H1 (cell line): ENCODE measurements at places on chromosomes 1 and 21. TPM values are rescaled to one million over a fixed set of nuclear protein-coding genes. Genes with fewer than 3 reads are reported as not detected.

DNA sequence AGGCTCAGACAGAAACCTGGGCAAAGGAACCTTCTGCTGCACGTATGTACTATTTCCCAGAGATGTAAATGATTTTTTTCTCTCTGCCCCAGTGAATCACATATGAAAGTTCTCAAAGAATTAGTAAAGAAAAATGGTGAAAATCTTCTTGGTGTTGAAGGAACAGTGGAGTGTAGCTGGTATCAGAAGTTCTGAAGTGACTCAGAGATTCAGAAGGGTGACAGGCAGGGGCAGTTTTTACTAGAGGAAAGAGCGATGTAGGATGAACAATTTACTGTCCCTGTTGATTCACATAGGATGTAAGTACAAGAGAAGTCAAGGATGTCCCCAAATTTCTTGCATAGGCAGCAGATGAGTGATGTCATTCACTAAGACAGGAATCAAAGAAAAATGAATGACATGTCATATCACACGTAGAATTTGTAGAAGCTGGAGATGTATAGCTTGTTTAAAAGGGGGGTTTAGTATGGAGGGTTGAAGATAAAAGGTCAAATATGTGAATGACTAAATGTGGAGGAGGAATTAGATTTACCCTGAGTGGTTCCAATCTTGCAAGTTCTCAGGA lies 26.4 kb downstream of the WLS start:
- no peak overlapping the region for H3K27ac ChIP-seq
- no peaks in the 10 kb centered on the region for H3K27me3 ChIP-seq
- no peak overlapping the region for H3K4me3 ChIP-seq
- no peaks in the 10 kb centered on the region for H3K4me1 ChIP-seq
- H3K36me3 ChIP-seq: no peaks in the 10 kb centered on the region

SH2D5 gene
- total RNA-seq: 18.3 and 18.4 TPM in 2 replicates

TSPAN2 gene
- 13.0 and 14.2 TPM in 2 replicates for total RNA-seq

GRCh38 chr1:33338048-33338439 lies 17.1 kb upstream of the A3GALT2 start:
- H3K4me1 ChIP-seq: peaks cover 31% of the 10 kb centered on the region
- no peak overlapping the region; the same call in 1 of the 2 replicates for H3K4me3 ChIP-seq
- H3K36me3 ChIP-seq: no peaks in the 10 kb centered on the region
- no peak for DNase-seq
- H3K27me3 ChIP-seq: no peaks in the 10 kb centered on the region

GRCh38 chr1:233677690-233678354 lies 63.9 kb downstream of the KCNK1 start:
- H3K4me1 ChIP-seq: peaks cover 5% of the 10 kb centered on the region
- H3K4me3 ChIP-seq: no peak overlapping the region
- H3K27me3 ChIP-seq: no peaks in the 10 kb centered on the region
- H3K27ac ChIP-seq: no peak overlapping the region

DNA sequence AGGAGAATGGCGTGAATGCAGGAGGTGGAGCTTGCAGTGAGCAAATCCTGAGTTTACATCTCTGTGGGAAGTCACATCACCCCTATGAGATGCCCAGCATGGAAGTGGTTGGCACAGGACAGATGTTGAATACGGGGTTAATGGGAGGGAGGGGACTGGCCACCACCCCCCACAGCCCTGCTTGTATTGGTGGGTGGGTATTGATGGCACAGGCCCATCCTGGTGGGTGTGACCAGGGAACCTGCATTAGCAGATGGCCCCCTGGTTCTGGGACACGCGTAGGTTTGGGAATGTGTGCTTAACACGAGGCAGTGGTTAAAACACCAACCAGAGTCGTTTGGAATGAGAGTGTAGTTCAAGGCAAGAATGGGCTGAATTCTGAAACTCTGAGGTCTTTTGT lies 117.9 kb downstream of the PRDM2 start:
- H3K4me1 ChIP-seq: no peaks in the 10 kb centered on the region
- H3K27ac ChIP-seq: no peak overlapping the region
- no peak overlapping the region for H3K4me3 ChIP-seq
- no peak for DNase-seq
- no peaks in the 10 kb centered on the region for H3K27me3 ChIP-seq

GRCh38 chr1:207825409-207825695 lies 73.5 kb downstream of the CD46 start:
- H3K4me1 ChIP-seq: no peaks in the 10 kb centered on the region; the same call in 1 of the 2 replicates
- no peak for DNase-seq
- H3K27ac ChIP-seq: no peak overlapping the region
- H3K36me3 ChIP-seq: no peaks in the 10 kb centered on the region

DNA sequence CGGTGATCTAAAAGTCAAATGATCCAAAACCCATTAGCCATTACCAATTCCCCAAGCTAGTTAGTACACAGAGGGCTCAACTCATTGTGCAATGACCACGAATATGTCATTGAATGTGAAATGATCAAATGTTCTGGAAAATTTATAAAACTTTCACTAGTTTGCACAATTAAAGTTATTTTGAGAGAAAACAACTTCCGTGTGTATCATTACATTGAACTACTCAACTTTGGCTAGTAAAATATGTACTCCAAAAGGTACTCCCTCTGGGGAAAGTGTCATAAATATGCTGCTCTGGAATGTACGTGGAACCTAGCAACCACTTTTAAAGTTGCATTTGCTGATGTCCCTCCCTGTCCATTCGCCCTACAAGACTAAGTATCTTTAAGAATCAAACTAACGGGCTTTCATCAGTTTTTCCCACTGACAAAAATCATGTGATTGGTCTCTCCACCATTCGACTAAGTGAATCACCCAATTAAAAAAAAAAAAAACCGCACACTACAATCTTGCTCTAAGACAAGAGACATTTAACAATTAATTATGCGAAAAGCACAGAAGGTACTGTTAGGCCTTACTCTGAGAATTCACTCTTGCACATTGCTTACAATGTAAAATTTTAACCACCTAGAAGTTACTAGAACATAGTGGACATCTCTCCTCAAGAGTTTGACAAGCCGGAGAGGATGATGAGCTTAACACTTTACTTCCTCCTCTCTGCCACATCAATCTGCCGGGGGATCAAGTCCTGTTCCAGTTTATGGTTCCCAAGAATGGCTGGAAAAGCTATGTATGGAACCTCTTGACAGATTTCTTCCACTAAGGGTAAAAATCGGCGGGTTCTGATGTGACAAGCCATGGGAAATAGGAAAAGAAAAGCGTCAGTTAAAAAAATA lies 1.2 kb downstream of the ACBD3 start:
- DNase-seq: no peak
- no peaks in the 10 kb centered on the region for H3K27me3 ChIP-seq
- no peaks in the 10 kb centered on the region for H3K36me3 ChIP-seq
- no peak overlapping the region for H3K27ac ChIP-seq

GRCh38 chr1:167059045-167059808 lies 30.9 kb downstream of the GPA33 start:
- H3K27ac ChIP-seq: no peak overlapping the region
- no peaks in the 10 kb centered on the region for H3K36me3 ChIP-seq
- H3K27me3 ChIP-seq: no peaks in the 10 kb centered on the region
- peak overlapping the region; percentile 7; the same call in 1 of the 2 replicates for H3K4me3 ChIP-seq
- peak; percentile 77 for DNase-seq

GRCh38 chr1:67209521-67209920 lies 43.3 kb downstream of the IL23R start:
- no peak for DNase-seq
- H3K27me3 ChIP-seq: no peaks in the 10 kb centered on the region
- H3K36me3 ChIP-seq: no peaks in the 10 kb centered on the region
- no peak overlapping the region for H3K27ac ChIP-seq
- H3K4me1 ChIP-seq: no peaks in the 10 kb centered on the region
- no peak overlapping the region for H3K4me3 ChIP-seq

GRCh38 chr1:70979881-70980280 lies 67.7 kb downstream of the PTGER3 start:
- H3K27ac ChIP-seq: no peak overlapping the region
- no peak for DNase-seq
- H3K36me3 ChIP-seq: no peaks in the 10 kb centered on the region
- H3K4me1 ChIP-seq: no peaks in the 10 kb centered on the region
- H3K27me3 ChIP-seq: no peaks in the 10 kb centered on the region

GRCh38 chr1:198711837-198712236 lies 73.0 kb downstream of the PTPRC start:
- H3K36me3 ChIP-seq: no peaks in the 10 kb centered on the region
- H3K27me3 ChIP-seq: no peaks in the 10 kb centered on the region
- H3K27ac ChIP-seq: no peak overlapping the region
- H3K4me1 ChIP-seq: no peaks in the 10 kb centered on the region
- no peak overlapping the region for H3K4me3 ChIP-seq

SAMSN1 gene
- 2.4 and 3.0 TPM in 2 replicates for total RNA-seq

DUSP23 gene
- 45.8 and 48.3 TPM in 2 replicates for total RNA-seq

- H3K36me3 ChIP-seq: no peaks in the 10 kb centered on the region
Measured at GRCh38 chr1:77473690-77474089, 191.9 kb downstream of the AK5 start.

DNA sequence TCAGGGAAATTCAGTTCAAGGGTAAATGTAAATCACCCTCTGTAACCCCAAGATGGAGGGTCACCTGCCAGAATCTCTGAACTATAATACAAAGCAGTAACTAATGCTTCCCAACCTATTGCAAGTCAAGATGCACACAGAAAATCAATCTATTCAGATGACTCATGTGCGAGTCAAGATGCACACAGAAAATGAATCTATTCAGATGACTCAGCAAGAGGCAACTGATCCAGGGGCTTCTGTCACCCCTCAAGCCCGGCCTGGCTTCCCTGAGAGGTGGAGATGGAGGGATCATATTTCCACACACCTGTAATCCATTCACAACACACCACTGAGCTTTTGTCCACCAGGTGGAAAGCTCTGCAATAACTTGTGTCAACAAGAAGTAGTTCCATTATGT lies 17.4 kb upstream of the HIVEP3 start:
- no peaks in the 10 kb centered on the region for H3K36me3 ChIP-seq
- no peaks in the 10 kb centered on the region for H3K4me1 ChIP-seq
- H3K27me3 ChIP-seq: no peaks in the 10 kb centered on the region
- H3K27ac ChIP-seq: no peak overlapping the region

- DNase-seq: no peak
- H3K27ac ChIP-seq: no peak overlapping the region
Measured at GRCh38 chr21:17708522-17709265, 96.0 kb upstream of the BTG3 start.

- no peaks in the 10 kb centered on the region for H3K36me3 ChIP-seq
- no peak for DNase-seq
- H3K4me1 ChIP-seq: no peaks in the 10 kb centered on the region
Measured at GRCh38 chr21:27771938-27772483, 805.1 kb upstream of the ADAMTS5 start.

HES5 gene
- 0.22 and 0.25 TPM in 2 replicates for total RNA-seq

DNA sequence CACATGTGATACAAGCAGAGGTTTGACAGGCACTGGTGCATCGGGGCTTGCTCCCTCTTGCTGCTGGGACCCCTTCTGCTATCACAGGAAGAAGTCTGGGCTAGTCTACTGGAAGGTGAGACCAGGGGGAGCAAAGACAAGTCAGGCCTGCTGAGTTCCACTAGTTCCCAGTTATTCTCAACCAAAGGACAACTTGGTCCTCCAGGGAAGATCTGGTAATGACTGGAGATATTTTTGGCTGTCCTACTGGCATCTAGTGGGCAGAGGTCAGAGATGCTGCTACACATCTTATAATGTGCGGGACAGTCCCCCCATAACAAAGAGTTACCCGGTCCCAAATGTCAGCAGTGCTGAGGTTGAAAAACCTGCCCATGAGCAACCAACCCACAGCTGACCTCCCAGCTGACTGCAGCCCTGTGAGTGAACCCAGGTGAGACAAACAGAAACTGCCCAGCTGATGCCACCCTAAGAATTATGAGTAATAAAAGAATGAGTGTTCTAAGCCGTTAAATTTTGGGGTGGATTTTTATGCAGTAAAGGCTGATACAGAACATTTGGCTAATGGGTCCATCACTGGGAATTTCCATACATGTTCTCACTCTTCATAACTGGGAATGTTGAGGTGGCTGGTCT lies 71.6 kb downstream of the NENF start:
- H3K4me1 ChIP-seq: peaks cover 4% of the 10 kb centered on the region
- no peak for DNase-seq
- no peaks in the 10 kb centered on the region for H3K27me3 ChIP-seq

- H3K27ac ChIP-seq: no peak overlapping the region
- DNase-seq: no peak
- no peak overlapping the region for H3K4me3 ChIP-seq
- H3K4me1 ChIP-seq: 0 out of 2 replicates have a peak, but pooled peaks cover 2% of the 10 kb centered on the region
- no peaks in the 10 kb centered on the region for H3K36me3 ChIP-seq
Measured at GRCh38 chr1:115215110-115215509, 122.9 kb downstream of the NGF start.

GRCh38 chr21:17340081-17340480 lies 172.8 kb upstream of the CXADR start:
- H3K27ac ChIP-seq: no peak overlapping the region
- no peaks in the 10 kb centered on the region for H3K4me1 ChIP-seq
- H3K4me3 ChIP-seq: no peak overlapping the region

- H3K4me1 ChIP-seq: no peaks in the 10 kb centered on the region
- no peaks in the 10 kb centered on the region for H3K36me3 ChIP-seq
- H3K4me3 ChIP-seq: peak overlapping the region; percentile 80
- no peak for DNase-seq
- H3K27me3 ChIP-seq: no peaks in the 10 kb centered on the region; the same call in 1 of the 2 replicates
- H3K27ac ChIP-seq: no peak overlapping the region
Measured at GRCh38 chr1:6490181-6491080, 1.0 kb downstream of the PLEKHG5 start.

DNA sequence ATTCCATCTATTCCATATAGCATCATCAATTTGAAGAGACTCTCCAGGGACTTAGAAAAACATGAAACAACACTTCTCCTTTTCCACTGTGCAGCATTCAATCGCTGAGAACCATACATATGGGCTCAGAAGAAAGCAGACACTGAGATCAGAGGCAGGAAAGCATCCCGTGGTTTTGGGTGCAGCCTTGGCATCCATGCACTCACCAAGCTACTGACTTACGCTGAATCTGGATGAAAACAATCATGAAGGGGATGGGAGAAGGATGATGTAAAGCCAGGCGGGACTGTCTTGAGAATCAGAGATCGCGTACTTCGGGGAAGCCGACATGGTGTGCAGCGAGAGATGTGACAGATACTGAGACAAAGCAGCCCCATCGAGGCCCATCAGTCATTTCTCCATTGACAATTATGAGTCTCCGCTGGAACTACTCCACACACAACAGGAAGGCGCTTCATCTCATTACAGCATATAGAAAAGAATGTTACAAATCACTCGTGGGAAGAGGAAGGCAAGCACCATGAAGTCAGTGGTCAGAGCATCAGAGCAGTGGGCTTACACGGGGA lies 2.3 kb upstream of the TIAM1 start:
- no peaks in the 10 kb centered on the region for H3K27me3 ChIP-seq
- DNase-seq: no peak
- H3K4me3 ChIP-seq: no peak overlapping the region
- peaks cover 5% of the 10 kb centered on the region for H3K4me1 ChIP-seq
- H3K27ac ChIP-seq: no peak overlapping the region

GRCh38 chr1:177208920-177209319 lies 38.2 kb downstream of the BRINP2 start:
- H3K27ac ChIP-seq: no peak overlapping the region
- H3K36me3 ChIP-seq: no peaks in the 10 kb centered on the region
- no peak overlapping the region for H3K4me3 ChIP-seq
- no peak for DNase-seq
- no peaks in the 10 kb centered on the region for H3K4me1 ChIP-seq
- peaks cover 29% of the 10 kb centered on the region for H3K27me3 ChIP-seq

KCNK1 gene
- 10.8 and 11.9 TPM in 2 replicates for total RNA-seq

LRRC38 gene
- 0.38 and 0.63 TPM in 2 replicates for total RNA-seq

OR2T11 gene
- total RNA-seq: not detected in 2 replicates
